AG10803 (cell line): ENCODE measurements at places on chromosomes 3 and 15.

- DNase-seq: no peak
Observed at GRCh38 chr3:3016226-3016625, 93.9 kb downstream of the IL5RA start.

DNA sequence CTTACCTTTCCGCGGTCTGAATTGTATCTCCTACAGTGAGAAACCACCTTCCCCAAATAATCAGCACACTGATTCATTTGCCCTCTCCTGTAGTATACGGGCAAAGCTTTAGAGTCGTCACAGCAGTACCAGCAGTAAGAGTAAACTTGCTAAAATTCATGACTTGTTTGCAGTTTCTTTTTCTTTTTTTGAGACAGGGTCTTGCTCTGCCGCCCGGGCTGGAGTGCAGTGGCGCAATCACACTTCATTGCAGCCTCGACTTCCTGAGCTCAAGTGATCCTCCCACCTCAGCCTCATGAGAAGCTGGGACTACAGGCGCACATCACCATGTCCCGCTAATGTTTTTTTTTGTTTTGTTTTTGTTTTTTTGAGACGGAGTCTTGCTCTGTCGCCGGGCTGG is 11.9 kb downstream of the SCAMP5 start:
- no peak for DNase-seq

GRCh38 chr3:48370333-48370713 is 1.7 kb upstream of the FBXW12 start:
- no peak for DNase-seq

DNA sequence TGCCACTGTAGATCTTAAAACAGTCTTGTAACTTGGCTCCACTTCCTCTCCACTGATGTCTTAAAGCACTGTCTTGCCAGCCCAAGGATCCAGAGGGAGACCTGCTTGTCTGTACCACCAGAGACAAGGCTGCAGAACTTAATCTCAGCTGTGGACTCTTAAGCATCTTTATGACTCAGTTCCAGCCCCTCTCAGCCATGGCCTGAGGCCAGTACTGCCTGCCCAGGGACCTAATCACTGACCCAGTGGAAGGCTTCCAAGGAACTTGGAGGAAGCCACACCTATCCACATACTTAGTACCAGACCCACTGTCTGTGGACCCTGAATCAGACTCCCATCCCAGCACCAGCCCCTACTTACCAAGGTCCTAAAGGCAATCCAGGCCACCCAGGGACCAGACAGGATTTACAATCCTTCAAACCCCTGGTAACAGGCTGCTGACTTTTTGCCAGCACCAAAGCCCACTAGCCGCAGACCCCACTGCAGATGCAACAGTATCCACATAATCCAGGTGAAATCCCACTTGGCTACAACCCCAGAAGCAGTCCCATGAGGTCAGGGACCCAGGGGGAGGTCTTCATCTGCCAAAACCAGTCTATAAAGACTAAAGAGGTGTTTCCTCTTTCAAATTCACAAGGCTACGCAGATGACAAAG is 41.9 kb upstream of the PRR20G start:
- no peak for DNase-seq

DNA sequence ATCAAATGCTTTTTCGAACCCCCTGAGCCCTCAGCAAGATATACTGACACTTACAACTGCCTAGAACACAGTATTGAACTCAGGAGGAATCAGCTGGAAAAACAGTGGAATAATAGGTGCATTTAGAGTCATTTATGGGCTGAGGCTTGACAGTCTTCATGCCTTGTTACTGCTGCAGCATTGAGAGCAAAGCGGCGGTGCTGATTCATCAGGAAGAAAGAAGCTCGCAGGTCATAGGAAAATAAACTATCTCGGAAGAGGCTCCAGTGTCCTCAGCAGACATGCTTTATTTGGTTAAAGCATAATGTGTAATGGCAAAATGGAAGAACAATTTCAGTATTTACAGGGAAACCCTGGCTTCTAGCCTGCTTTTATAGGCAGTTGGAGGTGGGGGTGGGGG is 30.1 kb upstream of the NEO1 start:
- no peak for DNase-seq

DNA sequence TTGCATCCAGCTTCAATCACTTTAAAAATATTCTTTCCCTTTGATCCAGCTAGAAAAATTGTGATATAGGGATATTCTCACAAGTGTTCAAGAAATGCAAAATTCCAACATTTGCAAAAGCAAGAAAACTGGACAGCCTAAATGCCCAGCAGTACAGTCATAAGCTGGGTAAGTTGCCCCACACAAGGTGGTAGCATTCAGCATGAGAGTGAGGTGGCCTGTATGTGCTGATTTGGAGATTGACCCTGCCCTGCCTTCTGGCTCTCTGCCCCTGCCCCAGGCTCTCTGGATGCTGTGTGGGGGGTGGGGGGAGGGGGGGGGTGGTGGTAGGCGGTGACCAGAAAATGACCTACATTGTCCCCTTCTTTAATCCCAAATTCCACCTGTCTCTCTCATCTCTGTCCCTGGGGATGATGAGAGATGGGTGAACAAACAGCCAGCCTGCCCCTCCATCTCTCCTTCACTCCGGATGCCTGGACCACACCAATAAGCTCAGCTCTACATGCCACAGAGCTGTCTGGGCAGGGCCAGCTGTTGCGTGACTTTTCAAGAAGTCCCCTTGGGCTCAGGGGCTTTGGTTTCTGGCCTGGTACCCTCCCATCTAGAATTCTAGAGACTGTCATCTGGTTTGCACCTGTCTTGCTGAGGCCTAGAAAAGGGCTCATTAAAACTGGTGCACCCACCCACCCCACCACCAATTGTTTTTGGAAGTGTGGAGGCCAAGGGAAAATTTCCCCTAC is 42.2 kb downstream of the SLC28A1 start:
- DNase-seq: no peak

GRCh38 chr3:35744419-35744818 is 105.1 kb downstream of the ARPP21 start:
- no peak for DNase-seq

DNA sequence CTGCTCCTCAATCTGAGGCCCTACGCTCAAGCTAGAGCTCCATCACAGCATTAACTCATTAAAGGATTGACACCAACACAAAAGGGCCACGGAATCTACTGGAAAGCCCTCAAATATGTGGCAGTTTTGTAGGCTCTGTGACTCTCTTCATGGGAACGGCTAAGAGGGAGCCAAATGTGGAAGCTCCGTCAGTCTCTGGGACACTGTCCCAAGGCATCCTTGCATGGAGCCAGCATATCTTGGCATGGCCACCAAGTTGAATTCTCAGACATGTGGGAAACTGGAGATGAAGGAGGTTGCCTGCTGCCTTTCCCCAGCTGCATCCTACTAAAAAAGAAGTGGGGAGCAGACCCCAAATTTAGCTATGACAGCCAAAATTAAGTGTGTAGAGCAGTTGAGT is 296.9 kb downstream of the NTRK3 start:
- DNase-seq: no peak

GRCh38 chr15:85351965-85352364 is 28.4 kb upstream of the AKAP13 start:
- DNase-seq: no peak

- DNase-seq: no peak
Observed at GRCh38 chr3:157501863-157502262, 1.4 kb downstream of the VEPH1 start.

DNA sequence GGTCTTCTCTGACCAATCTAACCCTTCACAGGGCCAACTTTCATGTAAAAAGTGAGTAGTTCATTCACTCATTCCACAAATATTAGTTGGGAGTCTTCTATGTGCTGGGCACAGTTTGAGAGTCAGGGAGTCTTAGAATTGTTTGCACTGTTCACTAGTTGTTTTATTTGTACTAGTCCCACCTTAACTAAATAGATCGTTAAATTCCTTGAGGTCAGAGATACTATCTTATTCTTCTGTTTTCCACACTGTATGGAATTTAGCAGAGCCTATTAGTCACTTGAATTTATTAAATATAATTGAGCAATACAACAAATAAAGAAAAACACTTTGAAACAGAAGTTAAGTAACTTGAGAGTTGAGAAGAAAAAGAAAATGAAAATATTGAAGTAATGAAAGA is 40.8 kb upstream of the SPTSSB start:
- no peak for DNase-seq

DNA sequence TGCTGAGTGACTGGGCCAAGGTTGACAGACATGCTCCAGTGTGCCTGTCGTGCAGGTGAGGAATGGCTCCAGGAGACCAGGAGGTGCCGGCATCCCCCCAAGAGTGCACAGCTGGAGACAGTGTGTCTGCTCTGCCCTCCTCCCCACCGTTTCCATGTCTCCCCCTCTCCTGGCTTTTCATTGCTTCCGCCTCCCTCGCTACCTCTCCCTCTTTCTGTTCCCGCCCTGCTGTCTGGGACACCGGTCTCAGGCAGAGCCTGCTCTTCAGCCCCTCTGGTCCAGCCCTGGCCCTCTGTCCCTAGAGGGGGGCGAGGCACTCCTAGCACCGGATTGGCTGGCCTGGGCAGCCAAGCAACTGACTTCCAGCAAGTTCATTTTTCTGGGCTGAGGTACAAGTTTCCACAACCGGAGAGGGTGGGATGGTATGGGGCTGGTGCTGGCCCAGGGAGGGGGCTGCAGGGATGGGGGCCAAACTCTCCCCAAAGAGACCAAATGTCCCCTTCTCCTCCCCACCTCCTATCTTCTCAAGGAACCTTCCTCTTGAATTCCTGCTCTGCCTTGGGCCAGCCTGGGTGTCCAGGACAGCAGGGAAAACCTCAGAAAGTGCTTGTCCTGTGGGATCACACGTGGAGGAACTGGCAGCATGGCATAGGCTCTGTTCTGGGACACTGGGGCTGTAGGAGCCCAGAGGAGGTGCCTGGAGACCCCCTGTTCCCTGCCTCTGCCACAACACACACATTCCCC is 32.6 kb downstream of the PRKCD start:
- no peak for DNase-seq

DNA sequence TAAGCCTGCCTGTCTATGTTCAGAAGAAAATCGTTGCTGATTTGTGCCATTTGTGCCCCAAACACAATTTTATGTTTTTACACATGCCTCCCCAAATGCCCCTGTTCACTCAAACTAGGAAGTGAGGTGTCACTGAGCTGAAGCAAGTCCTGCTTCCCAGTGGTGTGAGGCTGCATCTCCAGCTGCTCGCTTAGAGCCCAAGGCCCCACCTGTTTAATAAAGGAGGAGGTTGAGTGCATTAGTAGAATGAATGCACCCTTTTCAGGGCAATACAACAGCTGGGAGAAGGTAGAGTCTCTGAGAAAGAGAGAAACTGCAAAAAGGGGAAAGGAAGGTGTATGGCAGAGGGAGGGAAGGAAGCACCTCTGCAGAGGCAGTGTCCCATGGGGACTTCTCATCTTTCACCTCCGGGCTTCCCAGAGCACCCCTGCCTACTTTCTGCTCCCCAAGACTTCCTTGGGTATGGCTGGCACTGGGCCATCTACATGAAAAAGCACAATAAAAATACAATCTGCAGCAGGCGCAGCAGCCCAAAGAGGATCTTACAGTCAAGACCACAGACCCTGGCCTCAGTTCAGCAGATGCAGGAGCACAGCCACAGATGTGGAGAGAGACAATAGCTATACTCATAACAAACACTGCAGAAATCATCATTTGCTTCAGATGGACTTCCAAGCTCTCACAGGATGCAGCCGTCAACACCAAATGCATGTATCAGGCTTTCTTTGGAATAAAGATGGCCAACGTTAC is 165.9 kb downstream of the POLR2M start:
- no peak for DNase-seq

DNA sequence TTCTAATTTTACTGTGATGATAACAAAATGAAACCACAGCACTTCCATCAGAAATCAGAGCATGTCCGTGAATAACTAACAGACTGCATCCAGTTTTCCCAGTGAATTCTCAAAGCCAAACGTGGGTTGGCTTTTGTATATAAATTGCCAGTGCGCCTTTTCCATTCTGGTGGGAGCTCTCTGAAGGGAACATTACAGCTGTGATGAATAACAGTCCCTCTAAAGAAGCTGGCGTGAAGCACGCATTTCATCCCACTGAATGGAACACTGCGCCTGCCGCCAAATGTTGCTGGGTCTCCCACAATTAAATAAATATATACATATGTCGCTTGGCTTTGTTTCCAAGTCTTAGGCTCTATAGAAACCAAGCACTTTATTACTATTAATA is 113.0 kb upstream of the PFN2 start:
- DNase-seq: peak; percentile 56

- DNase-seq: peak; percentile 35
Observed at GRCh38 chr3:161217496-161217895, 3.6 kb upstream of the NMD3 start.

GRCh38 chr3:54964081-54964480 is 36.2 kb upstream of the LRTM1 start:
- no peak for DNase-seq

GRCh38 chr3:193055352-193055751 is 137.7 kb upstream of the MB21D2 start:
- DNase-seq: no peak

GRCh38 chr15:39171944-39172368 is 408.9 kb upstream of the THBS1 start:
- peak; percentile 98 for DNase-seq

DNA sequence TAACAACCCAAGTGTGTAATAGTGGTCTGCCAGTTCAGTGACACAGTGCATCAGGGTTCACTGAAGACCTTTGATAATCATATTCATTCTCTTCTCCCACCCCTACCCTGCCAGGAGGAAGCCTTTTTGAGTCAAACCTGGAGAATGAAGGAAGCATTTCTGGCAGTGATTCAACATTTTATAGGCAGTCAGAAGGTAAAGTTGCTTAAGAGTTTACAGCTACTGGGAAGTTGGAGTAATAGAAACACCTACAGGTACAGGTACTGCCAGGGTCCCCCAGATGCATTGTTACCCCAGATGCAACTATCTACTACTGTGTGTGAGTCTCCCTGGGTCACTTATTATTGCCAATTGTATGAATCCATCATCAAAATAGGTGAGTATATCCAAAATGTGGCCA is 146.9 kb upstream of the EIF1B start:
- DNase-seq: no peak

GRCh38 chr3:122802323-122802722 is 7.5 kb downstream of the SLC49A4 start:
- DNase-seq: no peak

GRCh38 chr3:35624698-35625097 is 14.6 kb upstream of the ARPP21 start:
- no peak for DNase-seq

GRCh38 chr3:171561596-171562323 is 101.6 kb upstream of the TNIK start:
- DNase-seq: no peak
